ENCODE measurements at places on chromosomes 11 and 22.

- no peak for DNase-seq
Observed at GRCh38 chr11:119193626-119194025, 8.4 kb downstream of the NHERF4 start.

- DNase-seq: peak; percentile 87
Observed at GRCh38 chr22:42303396-42304323, 33.2 kb upstream of the TCF20 start.

- no peak for DNase-seq
Observed at GRCh38 chr22:27983361-27983791, 64.3 kb upstream of the PITPNB start.

- DNase-seq: no peak
Observed at GRCh38 chr22:49321477-49322055, 506.1 kb downstream of the BRD1 start.

GRCh38 chr11:116501728-116502127 lies 271.1 kb downstream of the BUD13 start:
- no peak for DNase-seq

DNA sequence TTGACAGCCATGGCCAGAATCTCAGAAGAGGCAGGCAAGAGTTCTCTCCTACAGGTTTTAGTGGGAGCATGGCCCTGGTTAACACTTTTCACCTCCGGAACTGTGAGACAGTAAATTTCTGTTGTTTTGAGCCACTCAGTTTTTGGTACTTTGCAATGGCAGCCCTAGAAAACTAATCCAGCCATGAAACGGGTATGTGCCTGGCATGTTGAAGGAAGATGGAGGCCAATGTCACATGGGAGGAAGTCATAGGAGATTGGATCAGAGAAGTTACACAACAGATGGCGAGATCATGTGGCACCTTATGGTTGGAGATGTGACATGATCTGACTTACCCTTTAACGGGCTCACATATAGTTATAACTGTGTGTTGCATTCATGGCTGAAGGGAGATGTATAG lies 63.2 kb upstream of the EED start:
- DNase-seq: peak; percentile 8

GRCh38 chr11:86488553-86488952 lies 113.9 kb downstream of the CCDC81 start:
- DNase-seq: peak; percentile 6

DNA sequence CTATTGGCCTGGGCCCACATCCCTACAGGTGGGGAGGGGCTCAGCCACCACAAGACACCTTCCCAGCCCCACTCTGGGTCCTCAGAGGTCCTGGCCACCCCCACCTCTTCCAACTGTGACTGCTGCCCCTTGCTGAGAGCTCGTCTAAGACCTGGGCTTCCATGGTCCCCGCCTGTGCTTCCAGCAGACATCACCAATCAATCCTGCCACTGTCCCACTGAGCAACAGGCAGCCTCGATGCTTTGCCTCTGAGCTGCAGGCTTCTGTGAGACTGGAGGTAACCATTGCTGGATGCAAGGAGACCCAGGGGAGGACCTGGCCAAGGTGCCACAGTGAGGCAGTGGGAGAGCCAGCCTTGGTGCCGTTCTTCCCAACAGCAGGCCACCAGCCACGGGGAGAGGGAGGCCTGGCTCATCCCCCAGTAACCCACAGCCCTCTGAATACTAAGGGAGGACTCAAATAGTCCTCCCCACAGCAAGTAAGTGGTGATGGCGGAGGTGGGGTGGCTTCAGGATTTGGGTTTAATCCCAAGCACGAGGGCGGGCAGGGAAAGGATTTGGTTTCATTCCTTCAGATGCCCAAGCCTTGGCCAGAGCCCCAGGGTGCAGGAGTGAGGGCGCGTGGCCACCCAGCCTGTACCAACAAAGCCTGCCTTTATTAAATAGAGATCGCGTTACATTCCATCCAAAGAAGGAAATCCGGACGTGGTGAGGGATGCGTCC lies 5.5 kb upstream of the FADS3 start:
- DNase-seq: no peak

- peak; percentile 63 for DNase-seq
Observed at GRCh38 chr11:128544471-128545051, 42.8 kb downstream of the ETS1 start.

- no peak for DNase-seq
Observed at GRCh38 chr11:122833846-122834464, 4.3 kb upstream of the CRTAM start.

DNA sequence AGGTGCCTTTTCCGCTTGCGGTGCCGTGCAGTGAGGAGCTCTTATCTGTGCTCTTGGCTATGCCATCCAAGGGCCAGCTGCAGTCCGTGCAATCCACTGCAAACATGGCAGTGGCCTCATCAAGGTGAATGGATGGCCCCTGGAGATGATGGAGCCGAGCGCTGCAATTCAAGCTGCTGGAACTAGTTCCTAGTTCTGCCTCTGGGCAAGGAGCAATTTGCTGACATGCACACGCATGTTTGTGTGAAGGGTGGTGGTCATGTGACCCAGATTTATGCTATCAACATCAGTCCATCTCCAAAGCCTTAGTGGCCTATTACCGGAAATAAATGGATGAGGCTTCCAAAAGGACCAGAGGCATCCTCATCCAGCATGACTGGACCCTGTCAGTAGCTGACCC lies 3.1 kb upstream of the EHD1 start:
- no peak for DNase-seq

GRCh38 chr11:110866081-110866480 lies 153.8 kb upstream of the ARHGAP20 start:
- no peak for DNase-seq

GRCh38 chr11:30174265-30175020 lies 56.4 kb upstream of the FSHB start:
- peak; percentile 42 for DNase-seq

- DNase-seq: peak; percentile 3
Observed at GRCh38 chr11:22508665-22509064, 117.0 kb downstream of the FANCF start.

DNA sequence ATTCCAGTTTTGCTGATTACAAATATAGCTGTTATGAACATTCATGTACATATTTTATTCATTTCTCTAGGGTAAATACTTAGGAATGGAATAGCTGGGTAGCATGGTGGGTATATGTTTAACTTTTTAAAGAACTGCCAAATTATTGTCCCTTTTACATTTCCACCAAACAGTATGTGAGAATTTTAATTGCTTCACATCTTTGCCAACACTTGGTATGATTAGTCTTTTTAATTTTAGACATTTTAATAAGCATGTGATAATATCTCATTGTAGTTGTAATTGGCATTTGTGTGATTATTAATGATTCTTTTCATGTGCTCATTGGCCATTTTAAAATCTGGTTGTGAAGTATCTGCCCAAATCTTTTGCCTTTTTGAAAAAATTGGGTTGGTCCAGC lies 72.6 kb upstream of the SORL1-AS1 start:
- no peak for DNase-seq

GRCh38 chr11:31763296-31763695 lies 47.8 kb downstream of the PAX6 start:
- DNase-seq: peak; percentile 8

DNA sequence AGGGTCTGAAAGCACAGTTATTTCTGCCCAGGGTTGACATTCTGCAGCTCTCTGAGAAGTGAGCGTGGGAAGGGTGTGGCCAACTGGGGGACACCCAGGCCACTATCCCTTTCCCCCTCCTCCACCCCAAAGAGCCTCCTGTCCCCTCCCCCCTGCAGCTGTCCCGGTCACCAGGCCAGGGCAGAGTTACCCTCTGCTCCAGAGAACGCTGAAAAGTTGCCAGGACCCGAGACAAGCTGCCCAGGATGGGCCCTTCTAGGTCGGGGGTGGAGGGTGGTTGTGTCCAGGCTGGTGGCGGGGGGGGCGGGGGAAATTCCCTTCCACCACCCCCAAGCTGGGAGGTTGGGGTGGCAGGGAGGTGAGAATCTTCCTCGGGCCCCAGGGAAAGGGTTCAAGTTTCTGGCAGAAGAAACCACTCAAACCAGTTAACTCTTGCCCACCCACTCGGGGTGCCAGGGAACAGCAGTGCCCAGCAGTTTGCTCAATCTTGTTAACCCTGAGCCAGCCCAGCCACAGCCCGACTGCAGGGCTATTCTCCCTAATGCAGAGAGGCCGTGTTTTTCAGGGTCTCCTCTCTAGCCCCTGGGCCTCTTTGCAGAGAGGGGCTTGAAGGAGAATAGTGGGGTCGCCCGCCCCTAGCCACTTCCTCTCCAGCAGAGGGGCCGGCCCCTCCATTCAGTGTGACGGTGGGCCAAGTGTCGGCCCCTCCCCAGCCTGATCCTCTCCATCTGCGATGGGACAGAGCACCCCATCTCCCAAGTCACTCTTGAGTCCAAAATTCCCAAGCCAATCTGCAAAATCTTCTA lies 697 bp downstream of the LGALS1 start:
- no peak for DNase-seq

GRCh38 chr22:37163575-37164504 lies 14.1 kb upstream of the IL2RB start:
- no peak for DNase-seq

DNA sequence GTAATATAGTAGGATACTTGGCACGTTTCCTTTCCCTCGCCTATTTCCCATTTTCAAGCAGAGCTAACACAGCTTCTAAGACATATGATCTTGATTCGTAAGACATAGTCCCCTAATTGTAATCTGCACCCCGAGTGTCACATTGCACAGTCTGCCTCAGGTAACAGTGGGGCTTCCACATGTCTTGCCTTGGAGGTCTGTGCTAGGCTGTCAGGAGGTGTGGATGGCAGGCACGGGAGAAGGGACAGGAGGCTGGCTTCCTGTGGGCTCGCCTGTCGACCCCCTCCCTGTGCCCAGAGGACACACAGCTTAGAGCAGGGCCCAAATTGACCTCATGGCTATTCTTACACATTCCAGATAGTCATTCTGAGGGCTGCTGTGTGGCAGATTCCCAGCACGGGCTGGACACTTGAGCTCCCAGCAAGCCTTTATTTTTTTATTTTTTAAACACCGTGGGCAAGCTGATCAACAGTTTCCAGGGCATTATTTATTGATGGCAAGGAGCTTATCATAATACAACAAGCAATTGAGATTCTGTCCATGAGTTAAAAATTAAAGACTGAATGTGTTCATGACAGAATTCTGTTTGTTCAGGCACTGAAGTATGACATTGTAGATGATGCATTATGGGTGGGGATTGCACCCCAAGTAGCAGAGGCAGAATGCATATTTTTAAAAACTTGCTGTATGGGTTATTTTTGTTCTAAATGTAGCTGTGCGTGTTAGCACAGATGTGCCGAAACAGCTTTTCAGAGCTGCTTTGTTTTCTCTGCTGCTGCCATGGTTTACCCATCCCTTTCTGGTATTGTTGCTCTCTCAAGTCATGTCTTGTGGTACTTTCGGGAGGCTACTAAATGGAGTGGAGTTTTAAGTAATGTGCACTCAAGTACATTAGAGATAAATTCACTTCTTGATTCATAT lies 113.0 kb downstream of the ATXN10 start:
- no peak for DNase-seq

- peak; percentile 26 for DNase-seq
Observed at GRCh38 chr22:28120691-28121592, 201.9 kb upstream of the PITPNB start.

DNA sequence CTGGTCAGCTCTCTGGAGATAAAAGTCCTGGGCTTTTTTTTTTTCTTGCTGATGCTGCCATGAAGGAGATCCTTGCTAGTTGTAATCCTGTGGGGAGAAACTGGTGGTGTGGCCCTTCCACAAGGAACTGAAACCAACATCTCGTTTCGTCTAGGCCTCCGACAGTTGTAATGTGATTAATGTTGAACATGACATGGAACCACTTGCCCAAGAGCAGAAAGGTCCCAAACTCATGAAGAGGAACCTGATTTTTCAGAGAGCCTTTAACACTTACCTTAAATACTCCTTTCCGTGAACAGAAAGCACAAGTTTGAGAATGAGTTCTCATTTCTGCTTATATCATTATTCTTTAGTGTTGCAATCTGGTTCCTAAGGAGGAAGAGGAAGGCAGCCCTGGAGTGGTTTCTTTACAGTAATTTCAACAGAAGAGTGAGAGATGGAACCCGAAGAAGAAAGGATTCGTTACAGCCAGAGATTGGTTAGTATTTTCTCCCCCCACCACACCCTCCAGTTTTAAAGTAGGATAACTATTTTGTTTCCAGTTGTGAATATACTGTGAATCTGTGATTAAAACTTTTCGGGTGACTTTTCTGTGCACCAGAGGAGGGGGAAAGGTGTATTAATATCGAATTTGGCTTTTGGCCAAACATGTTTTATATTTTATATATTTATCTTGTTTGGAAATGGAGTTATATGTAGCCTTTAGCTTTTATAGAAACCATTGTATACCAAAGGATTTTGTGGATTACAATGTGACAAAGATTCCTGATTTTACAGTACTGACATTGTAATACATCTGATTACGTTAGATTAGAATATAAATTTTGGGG lies 2.0 kb downstream of the KDM2A start:
- peak; percentile 41 for DNase-seq

GRCh38 chr11:88536616-88537265 lies 199.2 kb upstream of the CTSC start:
- no peak for DNase-seq

GRCh38 chr11:112247201-112247600 lies 13.5 kb downstream of the PLET1 start:
- no peak for DNase-seq

- DNase-seq: peak; percentile 95
Observed at GRCh38 chr11:9565822-9566560, 7.5 kb upstream of the WEE1 start.

GRCh38 chr11:62273284-62273683 lies 3.3 kb downstream of the SCGB2A2 start:
- no peak for DNase-seq

- no peak for DNase-seq
Observed at GRCh38 chr11:78187366-78188285, 800 bp downstream of the KCTD21 start.

GRCh38 chr11:16750417-16750816 lies 12.0 kb downstream of the C11orf58 start:
- DNase-seq: peak; percentile 63

- peak; percentile 74 for DNase-seq
Observed at GRCh38 chr22:35631597-35631996, 14.5 kb upstream of the MB start.

- no peak for DNase-seq
Observed at GRCh38 chr22:20503816-20504215, 3.6 kb upstream of the MED15 start.

DNA sequence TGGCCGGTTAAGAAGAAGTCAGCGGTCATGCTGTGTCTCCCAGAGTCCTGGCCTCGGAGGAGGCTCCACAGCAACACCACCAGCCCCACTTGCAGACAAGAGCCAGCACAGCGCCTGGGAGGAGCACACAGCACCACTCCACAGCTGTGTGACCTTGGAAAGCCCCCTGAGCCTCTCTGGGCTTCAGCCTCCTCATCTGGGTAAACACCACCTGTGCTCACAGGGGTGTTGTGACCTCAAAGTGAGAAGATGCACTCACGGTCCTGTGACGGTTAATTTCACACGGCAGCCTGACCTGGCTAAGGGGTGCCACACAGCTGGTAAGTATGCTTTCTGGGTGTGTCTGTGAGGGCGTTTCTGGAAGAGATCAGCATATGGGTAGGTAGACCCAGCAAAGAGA lies 54.7 kb downstream of the PHF21B start:
- DNase-seq: no peak

- no peak for DNase-seq
Observed at GRCh38 chr11:34928268-34928959, 12.0 kb downstream of the PDHX start.
